ENCODE measurements at places on chromosomes 2 and 18.
A peak's percentile ranks its signal among the peaks of the same experiment; 100 is the strongest.

DNA sequence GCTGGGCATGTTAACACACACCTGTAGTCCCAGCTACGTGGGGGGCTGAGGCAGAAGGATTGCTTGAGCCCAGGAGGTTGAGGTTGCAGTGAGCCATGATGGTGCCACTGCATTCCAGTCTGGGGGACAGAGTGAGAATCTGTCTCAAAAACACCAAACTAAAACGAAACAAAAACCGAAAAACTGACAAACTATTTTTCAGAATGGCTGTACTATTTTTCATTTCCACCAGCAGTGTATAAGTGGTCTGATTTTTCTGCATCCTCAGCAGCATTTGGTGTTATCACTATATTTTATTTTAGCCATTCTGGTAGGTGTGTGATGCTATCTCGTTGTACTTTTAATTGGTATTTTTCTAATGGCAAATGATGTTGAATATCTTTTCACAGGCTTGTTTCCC, 95.2 kb downstream of the PDCL3 start:
- no peak for DNase-seq

GRCh38 chr18:7117390-7118355, at the start of gene LAMA1:
LAMA1 (minus strand) TSS chr18:7117797; CDS start chr18:7117720, 77 bp downstream.
- DNase-seq, result peak; percentile 56

DNA sequence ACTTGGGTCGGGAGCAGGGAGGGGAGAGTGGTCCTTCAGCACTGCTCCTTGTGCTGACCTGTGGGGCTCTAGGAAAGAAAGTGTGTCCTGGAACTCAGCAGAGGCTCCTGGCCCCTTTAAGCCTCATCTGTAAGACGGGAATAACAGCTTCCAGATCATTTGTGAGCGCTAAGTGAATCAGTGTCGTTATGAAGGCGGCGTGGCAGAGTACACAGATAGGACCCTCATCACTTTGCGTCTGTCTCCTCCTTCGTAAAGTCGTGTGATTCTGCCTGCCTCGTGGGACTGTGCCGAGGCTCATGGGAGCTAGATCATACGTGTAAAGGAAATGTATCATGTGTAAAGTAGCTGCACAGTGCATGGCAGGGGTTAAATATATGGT, 18.6 kb downstream of the COLEC11 start:
- no peak for DNase-seq

GRCh38 chr2:241197947-241198346, 9.5 kb downstream of the ANO7 start:
- DNase-seq, result peak; percentile 5

GRCh38 chr2:9024575-9024974, 21.1 kb upstream of the MBOAT2 start:
- DNase-seq, result no peak

GRCh38 chr2:142254031-142254430, 123.2 kb upstream of the LRP1B start:
- no peak for DNase-seq

- DNase-seq, result peak; percentile 84
Observed at GRCh38 chr2:72144632-72145288, 2.9 kb downstream of the CYP26B1 start.

DNA sequence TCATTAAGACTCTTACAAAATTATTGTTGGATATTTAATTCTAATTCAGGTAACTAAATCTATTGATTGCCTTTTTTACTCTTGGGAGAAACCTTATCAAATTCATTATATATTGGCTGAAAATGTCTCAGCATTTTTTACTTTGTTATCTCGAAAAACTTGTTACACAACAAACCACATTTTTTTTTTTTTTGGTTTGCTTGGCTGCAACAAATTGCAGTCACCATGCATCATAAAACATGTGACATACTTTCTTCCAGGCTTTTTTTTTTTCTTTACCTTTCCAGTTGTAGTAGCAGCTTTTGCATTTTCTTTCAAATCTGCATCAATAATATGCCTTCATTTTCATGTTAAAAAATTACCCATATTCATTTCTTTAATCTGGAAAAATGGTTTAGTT, 186.7 kb downstream of the TDRD15 start:
- DNase-seq, result no peak

DNA sequence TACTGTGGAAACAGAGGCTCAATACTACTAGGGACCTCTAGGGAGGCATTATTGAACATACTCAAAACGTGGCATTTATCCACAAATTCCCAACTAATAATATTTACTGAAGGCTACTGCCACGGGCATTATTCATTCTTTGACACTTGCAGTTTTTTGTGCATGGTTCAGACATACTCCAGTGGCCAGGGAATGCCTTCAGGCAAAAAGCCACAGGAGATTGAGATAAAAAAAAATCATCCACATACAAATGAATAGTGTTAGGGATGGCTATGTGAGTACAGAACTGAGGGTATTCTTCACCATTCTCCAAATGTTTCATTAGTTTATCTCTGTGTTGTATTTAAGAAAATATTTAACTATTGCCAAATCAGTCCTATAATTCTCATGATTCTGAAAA, 974.9 kb upstream of the PIK3C3 start:
- DNase-seq, result no peak

DNA sequence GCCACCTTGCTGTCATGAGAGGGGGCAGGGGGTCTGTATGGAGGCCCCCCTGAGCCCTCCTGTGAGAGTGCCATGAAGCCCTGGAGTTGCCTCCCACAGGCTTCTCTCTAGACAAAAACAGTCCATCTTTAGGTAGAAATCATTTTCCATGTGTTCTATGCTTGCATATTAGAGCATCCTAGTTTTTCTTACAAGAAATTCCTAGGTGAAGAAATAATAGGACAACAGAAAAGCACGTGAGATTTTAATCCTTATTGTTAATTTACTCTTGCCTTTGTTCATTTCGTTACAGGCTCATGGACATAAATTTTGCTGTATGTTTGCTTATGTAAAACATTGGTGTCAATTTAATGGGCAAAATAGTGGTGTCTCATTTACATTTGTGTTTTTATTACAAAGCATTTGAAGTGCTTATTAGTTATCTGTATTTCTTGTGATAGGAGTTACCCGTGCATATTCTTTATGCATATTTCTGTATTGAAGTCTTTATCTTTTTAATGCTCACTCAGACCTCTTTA, 336.9 kb upstream of the RAB6C start:
- DNase-seq, result no peak

DNA sequence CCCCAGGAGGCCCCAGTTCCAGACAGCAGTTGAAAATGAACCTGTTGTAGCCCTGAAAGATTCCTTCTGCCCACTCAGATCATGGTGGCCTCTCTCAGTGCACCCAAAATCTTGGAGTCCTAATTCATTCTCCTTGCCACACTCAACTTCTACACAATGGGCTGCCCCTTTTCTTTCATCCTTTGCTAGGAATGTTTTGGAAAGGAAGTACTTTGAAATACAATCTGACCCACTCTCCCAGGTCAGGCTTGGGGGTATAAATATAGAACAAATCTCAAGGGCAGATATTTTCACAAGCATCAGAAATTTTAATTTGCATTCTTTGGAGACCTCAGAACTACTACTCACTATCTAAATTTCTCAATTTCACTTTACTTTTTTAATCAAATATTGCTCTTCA, 103.2 kb upstream of the SH3BP4 start:
- DNase-seq, result no peak

DNA sequence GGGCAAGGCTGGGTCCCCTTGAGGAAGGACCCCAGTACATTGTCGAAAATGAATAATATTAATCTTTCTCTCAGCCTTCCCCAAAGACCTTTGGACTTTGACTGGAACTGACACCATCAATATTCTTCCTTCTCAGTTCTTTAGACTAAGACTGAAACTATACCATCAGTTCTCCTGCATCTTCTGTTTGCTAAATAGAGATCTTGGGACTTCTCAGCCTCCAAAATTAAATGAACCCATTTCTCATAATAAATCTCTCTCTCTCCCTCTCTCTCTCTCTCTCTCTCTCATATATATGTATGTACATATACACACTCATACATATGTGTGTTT, 39.7 kb upstream of the VRK2 start:
- no peak for DNase-seq

- DNase-seq, result no peak
Observed at GRCh38 chr18:9910661-9911060, 3.2 kb upstream of the VAPA start.

- DNase-seq, result no peak
Observed at GRCh38 chr18:3842844-3843243, 392.9 kb downstream of the TGIF1 start.

DNA sequence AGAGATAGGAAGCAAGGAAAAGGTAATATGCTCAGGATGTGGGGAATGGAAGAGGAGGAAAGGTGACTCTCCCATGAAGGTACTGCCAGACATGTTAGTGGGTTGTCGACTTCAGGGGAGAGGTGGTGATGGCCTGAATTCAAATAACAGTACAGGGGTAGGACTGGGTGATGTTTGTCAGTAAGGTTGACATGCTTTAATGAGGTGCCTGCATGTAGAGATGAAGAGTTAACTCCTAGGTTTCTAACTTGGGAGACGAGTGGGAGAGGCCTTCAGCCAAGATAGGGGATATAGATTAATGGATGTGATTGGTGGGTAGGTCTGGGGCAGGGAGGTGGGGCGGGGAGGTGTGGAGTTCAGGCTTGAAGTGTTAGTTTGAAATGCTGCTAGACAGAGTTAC, 2.6 kb downstream of the NAPG start:
- DNase-seq, result no peak

- no peak for DNase-seq
Observed at GRCh38 chr2:9918275-9918674, 33.2 kb upstream of the GRHL1 start.

DNA sequence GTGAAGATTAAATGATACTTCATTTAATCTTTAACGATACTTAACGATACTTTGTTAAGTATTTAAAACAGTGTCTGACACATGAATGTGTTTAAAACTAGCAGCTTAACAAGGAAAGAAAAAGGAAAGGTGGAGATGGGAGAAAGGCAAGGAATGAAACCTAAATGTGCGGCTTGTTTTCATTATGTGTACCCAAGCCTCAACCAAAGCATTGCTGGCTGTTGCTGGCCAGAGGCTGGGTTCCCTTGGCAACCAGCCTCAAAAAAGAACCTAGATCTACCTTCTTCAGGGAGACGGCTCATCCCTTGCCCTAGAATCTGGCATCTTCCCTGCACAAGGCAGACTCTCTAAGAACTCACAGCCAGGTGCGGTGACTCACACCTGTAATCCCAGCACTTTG, 13.8 kb upstream of the PCBP1 start:
- DNase-seq, result no peak

DNA sequence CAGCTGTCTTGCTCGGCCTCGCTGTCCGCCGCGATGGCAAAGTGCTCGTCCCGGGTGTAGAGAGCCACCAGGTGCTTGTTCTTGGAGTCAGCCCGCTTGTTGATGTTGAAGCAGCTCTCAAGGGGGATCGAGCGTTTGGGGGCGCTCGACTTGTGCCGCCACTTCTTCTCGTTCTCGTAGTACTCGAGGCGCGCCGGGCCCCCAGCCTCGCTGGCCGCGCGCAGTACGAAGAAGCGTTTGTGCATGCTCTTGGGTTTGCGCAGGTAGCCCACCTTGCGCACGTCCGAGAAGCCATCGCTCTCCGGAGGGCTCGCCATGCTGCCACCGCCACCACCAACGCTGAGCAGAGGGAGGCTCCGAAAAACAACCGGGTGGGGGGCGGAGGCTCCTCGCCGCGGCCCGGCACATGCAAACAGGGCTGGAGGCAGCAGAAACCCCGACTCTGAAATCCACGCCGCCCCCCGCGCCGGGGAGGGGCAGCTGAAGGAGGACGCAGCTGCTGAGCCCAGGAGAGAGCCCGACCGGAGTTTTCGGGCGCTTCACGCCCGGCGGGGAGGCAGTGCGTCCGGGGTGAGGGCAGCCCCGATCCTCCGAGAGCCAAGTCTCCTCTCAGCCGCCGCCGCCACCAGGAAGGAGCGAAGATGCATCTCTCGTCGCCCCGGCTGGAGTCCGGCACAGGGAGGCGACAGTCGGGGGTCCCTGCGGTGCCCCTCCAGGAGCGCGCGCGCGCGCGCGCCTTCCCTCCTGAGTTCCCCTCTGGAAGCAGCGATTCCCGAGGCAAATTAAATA, 1.0 kb downstream of the IRS1 start:
- DNase-seq, result peak; percentile 74

DNA sequence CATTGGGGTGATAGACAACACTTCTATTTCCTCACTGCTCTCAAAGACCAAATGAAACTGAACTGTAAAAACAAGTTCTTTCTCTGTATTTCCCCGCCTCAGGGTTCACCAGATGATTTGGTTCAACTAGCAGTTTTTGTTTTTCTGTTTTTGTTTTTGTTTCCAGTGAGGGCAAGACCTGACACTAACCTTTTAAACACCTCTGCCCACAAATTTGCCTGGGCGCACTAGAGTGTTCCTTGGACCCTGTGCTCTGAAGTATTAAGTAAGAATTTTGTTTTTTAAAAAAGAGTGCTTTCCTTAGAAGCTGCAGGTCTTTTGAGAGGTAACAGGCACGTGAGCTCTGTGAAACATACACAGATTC, 92.9 kb downstream of the DYSF start:
- no peak for DNase-seq

DNA sequence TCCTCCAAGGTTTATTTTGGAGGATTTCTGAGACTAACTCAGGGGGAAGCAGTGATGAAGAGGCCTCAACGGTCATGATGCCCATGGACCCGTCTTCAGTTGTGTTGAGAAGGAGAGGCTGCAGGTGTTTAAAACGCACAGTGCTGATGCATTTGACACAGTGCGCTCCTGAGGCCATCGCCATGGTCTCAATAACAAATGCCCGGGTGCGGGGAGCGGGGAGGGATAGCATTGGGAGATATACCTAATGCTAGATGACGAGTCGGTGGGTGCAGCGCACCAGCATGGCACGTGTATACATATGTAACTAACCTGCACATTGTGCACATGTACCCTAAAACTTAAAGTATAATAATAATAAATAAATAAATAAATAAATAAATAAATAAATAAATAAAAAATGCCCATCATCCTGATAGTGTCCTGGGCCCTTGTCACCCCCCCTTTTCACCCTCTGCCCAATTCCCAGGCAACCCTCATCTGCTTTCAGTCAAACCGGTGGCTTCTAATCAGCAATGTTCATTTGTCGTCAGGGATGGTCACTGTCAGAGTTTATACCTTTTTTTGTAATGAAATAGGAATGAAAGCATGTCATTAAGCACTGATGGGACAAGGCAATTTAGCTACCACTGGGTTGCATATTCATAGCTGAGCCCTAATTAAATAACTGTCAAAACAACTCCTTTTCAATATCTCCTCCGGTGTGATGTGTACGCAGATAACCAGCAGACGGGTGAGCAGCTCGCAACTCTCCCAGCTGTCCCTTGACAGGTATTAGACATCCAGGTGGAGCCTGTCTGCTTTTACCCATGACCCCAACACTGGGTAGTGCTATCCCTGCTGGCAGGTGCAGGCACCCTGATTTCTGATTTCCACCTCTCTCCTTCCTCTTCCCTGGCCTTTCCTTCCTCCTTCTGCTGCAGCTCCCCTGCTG, 95.9 kb downstream of the KCNF1 start:
- no peak for DNase-seq

- DNase-seq, result no peak
Observed at GRCh38 chr18:58175122-58175785, 131.2 kb downstream of the NEDD4L start.

- no peak for DNase-seq
Observed at GRCh38 chr18:12574494-12575185, 83.3 kb downstream of the SPIRE1 start.

- DNase-seq, result no peak
Observed at GRCh38 chr18:59518705-59519104, 159.6 kb upstream of the LMAN1 start.
